ENCODE measurements at places on chromosomes 2 and 18.

GRCh38 chr2:221087779-221088178 is 484.3 kb downstream of the EPHA4 start:
- no peak for DNase-seq

GRCh38 chr2:204289066-204289465 is 256.2 kb upstream of the PARD3B start:
- DNase-seq = no peak

DNA sequence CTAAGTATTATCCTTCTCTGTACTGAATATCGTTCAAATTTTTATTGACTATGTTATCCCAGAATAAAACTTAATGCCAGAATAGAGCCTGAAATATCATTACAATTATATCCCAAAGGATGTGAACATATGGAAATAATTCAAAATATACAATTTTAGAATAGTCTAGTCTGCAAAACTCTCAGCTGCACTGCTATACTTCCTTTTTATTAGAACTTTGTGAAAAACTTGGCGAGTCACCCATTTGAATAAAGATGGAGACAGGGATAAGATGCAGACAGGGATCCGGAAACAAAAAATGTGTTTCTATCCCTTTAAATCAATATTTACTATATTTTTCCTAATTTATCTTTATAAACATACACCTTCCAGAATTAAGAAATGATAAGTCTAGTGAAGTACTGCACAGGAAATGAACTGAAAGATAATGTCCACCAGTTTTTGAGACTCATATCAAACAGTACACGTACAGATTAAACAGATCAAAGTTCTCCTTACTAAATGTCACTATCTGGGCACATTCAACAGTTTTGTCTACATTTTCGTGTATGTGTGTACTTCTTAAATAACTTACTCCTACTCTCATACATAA is 107.8 kb downstream of the MEP1B start:
- no peak for DNase-seq

GRCh38 chr18:74378179-74378682 is 62.6 kb downstream of the C18orf63 start:
- DNase-seq = no peak

GRCh38 chr2:48589170-48589767 is 28.4 kb upstream of the GTF2A1L start:
- peak; percentile 17 for DNase-seq

DNA sequence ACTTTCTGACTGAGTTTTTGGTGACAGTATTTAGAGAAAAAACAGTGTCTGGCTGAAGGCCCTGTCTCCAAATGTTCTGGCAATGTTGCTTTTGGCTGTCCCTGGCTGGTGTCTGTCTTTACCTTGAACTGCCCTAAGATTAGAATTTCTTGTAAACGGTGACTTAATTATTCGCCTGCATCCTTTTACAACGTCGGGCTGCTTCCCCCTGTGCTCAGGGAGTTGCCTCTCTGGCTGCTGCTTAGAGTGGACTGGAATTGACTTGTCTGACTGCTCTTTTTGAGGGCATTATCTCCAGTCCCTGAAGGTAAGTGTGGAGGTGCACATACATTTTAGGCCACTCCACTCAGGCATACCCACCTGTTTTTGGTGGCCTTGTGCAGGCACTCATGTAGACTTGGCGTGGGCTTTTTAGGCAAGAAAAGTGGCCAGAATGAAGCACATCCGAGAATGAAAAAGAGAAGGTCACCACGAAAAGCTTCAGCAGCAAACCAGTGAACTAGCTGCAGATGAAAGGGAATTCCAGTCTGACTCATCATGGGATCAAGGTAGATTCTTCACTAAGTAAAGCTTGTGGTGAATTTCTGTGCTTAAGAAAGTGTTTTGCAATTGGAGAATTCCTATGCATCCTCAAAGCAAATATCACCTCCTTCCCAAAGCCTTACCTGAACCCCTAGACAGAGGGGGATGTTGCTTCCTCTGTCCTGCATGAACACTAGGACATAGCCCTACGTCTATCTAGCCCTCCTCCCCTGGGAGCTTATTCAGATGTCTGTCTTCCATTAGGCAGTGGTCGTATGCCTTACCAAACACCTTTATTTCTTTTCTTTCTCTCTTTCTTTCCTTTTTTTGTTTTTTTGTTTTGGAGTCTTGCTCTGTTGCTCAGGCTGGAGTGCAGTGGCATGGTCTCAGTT is 230.3 kb upstream of the TRIB2 start:
- no peak for DNase-seq

DNA sequence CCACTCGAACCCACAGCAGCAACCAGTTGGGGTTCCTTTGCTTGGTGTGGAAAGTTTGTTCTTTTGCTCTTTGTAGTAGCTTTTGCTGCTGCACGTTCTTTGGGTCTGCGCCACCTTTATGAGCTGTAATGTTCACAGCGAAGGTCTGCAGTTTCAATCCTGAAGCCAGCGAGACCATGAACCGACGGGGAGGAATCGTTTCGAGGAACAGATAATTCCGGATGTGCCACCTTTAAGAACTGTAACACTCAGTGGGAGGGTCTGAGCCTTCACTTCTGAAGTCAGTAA is 14.3 kb downstream of the GPR17 start:
- no peak for DNase-seq

- no peak for DNase-seq
Observed at GRCh38 chr2:17030047-17030446, 364.4 kb upstream of the CYRIA start.

DNA sequence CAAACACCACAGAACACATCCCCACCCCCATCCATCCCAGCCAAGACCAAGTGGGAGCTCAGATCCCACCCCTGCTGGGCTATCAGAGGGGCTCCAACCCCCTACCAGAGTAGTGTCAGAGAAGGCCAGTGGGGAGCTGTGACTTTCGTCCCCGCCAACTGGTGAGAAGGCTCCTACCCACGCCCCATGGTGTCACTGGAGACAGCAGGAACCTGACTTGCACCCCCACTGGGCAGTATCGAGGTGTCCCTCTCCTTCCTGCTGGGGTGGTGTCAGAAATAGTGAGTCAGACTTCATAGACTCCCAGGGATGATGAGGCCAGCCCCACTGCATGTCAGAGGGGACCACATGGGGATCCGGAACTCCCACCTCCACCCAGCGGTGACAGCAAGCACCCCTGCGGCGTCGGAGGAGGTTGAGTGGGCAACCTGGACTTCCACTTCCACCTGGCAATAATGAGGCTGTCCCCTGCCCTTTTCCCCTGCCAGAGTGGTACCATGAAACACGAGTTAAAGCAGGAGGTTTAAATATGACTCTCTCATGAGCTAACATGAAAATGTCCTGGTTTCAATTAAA is 106.7 kb downstream of the CTIF start:
- DNase-seq = no peak

- DNase-seq = no peak
Observed at GRCh38 chr2:237720444-237720843, 78.1 kb upstream of the RBM44 start.

DNA sequence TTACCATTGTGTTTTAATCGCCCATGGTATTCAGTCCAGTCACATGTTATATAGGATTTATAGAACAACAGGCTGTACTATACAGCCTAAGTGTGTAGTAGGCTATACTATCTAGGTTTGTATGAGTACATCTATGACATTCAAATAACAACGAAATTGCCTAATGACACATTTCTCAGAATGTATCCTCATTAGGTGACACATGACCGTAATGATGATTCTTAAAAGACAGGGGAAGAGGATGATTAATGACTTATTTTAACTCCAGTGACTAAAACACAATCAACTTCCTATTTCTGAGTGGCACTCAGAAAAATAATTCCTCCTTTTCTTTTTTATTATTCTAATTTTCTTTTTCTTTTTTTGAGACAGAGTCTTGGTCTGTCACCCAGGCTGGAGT is 63.0 kb upstream of the ACSL3 start:
- DNase-seq = no peak

DNA sequence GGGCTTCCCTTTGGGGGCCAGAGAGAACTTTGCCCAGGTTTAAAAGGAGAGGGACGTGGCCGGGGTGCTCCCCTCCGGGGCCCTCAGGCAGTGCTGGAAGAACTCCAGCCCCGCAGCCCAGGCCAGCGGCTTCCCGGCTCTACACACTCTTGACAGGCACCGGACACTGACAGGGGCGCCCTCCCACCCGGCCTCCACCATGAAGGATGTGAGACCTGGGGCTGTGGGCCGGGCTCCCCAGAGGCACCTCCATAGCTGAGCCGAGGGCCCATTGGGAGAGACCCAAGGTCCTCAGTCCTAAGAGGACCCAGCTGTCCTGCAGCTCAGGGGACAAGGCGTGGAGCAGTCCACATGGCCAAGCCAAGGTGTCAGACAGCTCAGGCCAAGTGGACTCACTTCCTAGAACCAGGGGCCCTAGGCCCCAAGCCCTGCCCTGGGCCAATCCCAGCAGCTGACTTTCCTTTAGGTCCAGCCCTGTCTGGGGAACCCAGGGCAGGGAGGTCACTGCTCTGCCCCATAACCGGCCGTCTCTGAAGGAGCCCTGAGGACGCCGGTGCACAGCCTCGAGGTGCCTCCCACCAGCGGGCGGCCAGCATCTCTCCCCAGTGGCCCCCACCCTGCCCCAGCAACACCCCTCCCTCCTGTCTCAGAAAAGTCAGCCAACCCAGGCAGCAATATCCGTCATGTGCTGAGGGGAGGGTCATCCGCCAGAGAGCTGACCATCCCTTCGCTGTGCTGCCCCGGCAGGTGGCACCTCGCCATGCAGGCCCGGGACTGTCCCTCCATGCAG is 51.8 kb downstream of the BIN1 start:
- DNase-seq = no peak

DNA sequence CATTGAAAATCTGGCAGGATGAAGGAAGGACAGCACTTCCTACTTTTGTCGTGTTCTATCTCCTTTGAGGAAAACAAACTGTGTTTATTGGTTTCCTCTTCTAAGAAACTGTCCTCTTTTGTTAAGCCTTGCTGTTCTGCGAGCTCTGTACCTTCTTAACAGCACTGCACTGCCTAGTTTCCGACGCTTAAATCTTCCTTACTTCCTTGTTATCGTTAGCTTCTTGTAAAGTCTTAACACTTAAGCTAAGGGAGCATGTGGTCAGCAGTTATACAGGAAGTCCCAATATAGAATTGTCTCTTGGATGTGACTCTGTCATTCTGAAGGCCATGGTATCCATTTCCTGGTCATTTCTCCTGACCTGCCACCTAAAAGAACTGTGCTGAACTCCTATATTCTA is 552.8 kb upstream of the NRP2 start:
- no peak for DNase-seq
